ENCODE measurements at places on chromosomes 7 and 10.

DNA sequence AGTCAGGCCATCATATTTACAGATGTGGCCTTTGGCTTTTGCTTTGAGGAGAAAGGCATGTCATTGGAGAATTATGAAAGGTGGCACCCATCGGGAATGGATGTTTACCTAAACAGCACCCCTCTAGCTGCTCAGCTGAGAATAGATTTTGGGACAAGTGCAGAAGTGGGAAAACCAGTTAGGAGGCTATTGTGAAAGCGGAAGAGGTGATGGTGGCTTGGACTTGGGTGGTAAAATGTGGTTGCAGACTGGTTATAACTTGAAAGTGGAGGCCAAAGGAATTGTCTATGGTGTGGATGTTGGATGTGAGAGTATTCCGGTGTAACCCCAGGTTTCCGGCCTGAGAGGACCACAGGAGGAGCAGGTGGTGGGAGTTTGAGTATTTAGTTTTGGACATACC is 5.2 kb upstream of the SLC12A9 start:
- DNase-seq, result no peak

- DNase-seq, result peak; percentile 69
These were observed 136.6 kb downstream of the PTPN20 start for GRCh38 chr10:47047577-47048525.

GRCh38 chr10:119973281-119973680 is 80.8 kb downstream of the SEC23IP start:
- DNase-seq, result no peak

GRCh38 chr10:71281646-71282322 is 37.3 kb upstream of the SLC29A3 start:
- DNase-seq, result no peak

DNA sequence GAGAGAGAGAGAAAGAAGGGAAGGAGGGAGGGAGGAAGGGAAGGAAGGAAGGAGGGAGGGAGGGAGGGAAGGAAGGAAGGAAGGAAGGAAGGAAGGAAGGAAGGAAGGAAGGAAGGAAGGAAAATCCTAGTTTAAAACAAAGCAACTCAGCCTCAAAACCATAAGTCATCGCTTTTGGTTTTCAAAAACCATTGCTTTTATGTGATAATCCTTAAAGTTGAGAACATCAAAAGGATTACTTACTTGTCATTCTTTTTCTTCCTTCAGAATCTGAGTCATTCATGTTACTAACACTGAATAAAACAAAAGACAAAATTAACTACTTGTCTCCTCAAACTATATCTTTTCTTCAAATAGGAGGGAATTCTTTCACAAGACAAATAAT is 21.6 kb upstream of the PDSS1 start:
- DNase-seq, result no peak

- no peak for DNase-seq
These were observed 29.4 kb downstream of the ZRANB1 start for GRCh38 chr10:124971276-124971675.

Data from muscle of leg (tissue), 16 donors.